ENCODE measurements at places on chromosomes 13 and 19. TPM values are rescaled to one million over a fixed set of nuclear protein-coding genes. Genes with fewer than 3 reads are reported as not detected.

- DNase-seq = no peak
Measured at GRCh38 chr19:50331221-50331993, 2.2 kb upstream of the KCNC3 start.

PABPC3 gene
- total RNA-seq = 0.18 TPM

DNA sequence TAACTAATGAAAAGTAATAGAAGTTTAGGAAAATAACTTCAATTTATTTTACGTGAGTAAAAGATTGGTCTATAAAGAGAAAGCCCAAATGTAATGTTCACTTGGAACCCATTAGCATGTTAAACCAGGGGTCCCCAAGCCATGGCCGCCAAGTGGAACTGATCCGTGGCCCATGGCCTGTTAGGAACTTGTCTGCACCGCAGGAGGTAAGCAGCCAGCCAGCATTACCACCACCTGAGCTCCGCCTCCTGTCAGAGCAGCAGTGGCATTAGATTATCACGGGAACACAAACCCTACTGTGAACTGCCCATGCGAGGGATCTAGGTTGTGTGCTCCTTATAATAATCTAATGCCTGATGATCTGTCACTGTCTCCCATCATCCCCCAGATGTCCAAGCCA, 818.7 kb upstream of the GPC6 start:
- DNase-seq = peak; percentile 55

KLK13 gene
- not detected for total RNA-seq

GRCh38 chr19:15248106-15248505, 15.9 kb upstream of the EPHX3 start:
- DNase-seq = no peak

Data from chondrocyte (in vitro differentiated cells).